ENCODE measurements at places on chromosomes 16 and 17.

GRCh38 chr16:51440131-51440889, 289.2 kb upstream of the SALL1 start:
- DNase-seq = no peak

DNA sequence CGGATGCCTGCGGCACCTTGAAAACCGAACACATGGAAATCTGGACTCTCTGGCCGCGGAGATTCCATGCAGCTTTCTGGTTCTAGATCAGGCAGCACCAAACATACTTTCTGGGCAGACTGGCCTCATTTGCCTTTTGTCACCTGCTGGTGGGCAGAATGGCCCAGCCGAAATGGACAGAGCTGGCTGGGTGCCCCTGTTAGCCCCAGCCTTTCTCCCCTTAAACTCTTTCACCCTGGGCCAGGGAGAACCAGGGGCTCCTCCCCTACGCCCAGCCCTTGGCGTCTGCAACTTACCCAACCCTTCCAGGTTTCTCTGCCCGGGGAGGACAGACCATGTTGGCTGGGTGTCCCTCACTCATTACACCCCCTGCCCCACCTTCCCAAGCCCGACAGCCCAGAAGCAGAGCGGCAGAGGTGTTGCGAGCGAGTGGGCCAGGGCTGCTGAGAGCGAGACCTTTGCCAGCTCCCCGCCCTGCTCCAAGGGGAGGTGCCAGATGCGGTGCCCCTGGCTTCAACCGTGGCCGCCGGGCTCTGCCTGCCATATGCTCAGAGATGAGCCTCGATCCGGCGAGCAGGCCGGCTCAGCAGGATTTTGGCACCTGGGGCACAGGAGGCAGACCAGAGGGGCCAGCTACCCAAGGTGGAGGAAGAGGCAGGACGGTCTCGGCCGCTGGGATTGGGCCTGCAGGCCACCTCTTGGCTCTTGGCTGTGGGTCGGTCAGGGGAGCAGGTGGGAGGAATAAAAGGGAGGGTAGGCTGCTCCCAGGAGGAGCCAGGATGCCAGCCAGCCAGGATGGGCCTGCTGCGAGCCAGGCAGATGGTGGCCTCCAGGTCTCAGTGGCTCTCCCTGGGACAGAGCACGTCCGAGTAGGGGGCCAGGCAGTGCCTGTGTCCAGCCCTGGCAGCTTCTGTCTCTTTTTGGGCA, 191.3 kb downstream of the NTN1 start:
- no peak for DNase-seq

DNA sequence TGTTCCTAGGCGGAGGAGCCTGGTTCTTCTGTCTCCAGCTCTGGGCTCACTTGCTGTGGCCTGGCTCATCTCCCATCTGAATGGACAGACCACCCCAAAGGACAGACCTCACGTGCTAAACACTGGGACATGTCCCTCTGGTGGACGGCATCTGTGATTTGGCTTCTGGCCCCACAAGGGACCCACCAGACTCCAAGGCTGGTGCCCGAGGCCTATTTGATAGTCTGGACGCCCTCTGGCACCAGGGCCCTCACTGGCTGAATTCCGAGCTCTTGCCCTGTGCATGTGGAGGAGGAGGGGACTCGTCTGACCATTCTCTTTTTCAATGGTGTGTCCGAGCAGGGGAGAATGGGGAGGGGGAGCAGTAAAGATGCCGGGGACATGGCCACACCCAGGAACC, 62.8 kb upstream of the LGALS9 start:
- DNase-seq = no peak

- no peak for DNase-seq
These were observed 354 bp upstream of the ESRP2 start for GRCh38 chr16:68236137-68236825.

- DNase-seq = no peak
These were observed 761 bp upstream of the MATCAP1 start for GRCh38 chr16:67184453-67184994.

- no peak for DNase-seq
These were observed 178.4 kb downstream of the IRF8 start for GRCh38 chr16:86077243-86077940.

All from epithelial cell of proximal tubule (primary cell).